ENCODE measurements at places on chromosomes 13 and 19.

- no peak for DNase-seq
Observed at GRCh38 chr13:44912278-44913016, 76.8 kb downstream of the NUFIP1 start.

GRCh38 chr13:104648291-104648690 is 1582.1 kb upstream of the SLC10A2 start:
- DNase-seq = no peak

DNA sequence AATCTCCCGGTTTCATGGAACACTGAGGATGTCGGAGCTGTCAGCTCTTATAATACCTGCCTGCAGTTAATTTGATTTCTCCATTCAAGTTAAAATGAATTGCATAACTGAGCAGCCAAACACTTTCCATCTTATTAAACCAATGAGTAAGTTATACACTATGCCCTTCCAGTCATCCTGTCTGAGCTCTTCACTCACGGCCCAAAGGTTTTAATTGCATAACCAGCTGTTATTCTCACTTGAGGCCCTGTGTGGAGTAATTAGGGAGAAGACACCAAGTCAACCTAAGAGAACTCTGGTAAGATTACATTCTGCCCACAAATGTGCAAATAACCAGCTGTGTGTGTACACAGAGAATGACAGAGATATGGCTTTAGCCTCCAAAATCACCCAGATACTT is 303.5 kb downstream of the TBC1D4 start:
- no peak for DNase-seq

DNA sequence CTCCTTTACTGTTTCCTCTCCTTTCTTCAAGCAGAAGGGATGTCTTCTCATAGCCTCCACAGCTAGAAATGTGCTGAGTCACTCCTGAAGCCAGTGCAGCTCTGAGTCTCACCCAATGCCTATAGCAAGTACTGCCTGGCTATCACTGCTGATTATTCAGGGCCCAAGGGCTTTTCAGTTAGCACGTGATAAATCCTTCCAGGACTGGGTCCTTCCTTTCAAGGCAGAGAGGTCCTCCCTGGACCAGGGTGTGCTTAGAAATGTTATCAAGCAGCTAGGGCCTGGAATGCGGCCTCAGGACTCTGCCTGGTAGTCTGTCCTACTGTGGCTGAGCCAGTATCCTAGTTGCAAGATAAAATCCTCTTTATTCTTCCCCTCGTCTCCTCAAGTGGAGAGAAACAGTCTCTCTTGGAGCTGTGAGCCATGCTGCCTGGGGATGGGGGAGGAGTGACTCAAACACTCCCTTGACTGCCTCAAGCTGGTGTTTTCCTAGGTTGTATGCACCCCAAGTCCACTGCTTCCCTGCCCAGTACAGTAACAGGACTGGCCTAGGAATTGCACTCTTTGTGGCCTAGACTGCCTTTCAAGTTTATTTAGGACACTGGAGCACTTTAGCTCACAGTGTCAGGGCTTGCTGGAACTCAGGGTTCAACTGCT is 198.7 kb upstream of the SERP2 start:
- DNase-seq = no peak

DNA sequence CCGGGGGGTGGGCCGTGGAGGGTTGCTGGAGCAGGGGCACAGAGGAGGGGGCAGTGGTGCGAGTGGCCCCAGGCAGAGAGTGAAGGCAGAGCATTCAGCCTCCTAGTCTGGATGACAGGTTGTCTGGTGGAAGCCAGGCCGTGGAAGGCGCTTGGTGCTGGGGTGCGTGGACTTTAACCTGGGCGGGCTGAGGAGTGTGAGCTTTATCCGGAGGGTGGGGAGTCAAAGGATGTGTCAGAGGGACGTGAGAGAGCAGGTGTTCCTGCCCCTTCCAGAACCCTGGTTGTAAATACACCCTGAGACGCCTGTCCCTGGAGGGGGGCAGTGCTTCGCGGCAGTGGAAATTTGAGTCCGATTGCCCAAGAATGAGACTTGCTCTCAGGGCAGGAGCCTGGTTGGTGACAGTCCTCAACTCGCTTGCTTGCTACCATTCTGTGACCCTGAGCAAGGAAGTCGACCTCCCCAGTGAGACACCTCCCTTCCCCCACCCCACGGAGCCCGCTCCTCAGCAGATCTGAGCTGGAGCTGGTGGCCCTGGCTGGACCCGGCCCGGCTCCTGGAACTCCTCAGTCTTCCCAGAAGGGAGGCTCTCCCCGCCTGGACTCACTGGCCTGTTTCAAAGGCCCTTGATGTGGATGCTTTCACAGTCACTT is 2.3 kb downstream of the SPPL2B start:
- no peak for DNase-seq

GRCh38 chr13:52450793-52451116 is 321 bp upstream of the VPS36 start:
- no peak for DNase-seq

GRCh38 chr13:46178143-46178542 is 3.8 kb downstream of the LCP1 start:
- no peak for DNase-seq

- no peak for DNase-seq
Observed at GRCh38 chr19:46732966-46733689, 12.7 kb upstream of the FKRP start.

DNA sequence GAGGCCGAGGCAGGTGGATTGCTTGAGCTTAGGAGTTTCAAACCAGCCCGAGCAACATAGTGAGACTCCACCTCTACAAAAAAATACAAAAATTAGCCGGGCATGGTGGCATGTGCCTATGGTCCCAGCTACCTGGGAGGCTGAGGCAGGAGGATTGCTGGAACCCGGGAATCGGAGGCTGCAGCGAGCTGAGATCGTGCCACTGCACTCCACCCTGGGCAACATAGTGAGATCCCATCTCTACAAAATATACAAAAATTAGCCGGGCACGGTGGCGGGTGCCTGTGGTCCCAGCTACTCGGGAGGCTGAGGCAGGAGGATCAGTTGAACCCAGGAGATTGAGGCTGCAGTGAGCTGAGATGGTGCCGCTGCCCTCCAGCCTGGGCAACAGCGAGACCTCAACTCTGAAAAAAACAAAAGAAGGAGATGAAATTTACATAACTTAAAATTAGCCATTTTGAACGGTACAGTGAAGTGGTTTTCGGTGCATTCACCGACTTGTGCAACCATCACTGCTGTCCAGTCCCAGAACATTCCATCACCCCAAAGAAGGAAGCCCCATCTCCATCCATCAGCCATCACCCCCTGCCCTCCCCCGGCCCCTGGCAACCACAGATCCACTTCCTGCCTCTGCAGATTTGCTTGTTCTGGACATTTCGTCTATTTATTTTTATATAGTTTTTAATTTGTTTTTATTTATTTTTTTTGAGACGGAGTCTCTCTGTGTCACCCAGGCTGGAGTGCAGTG is 1.6 kb upstream of the AZU1 start:
- DNase-seq = no peak

- no peak for DNase-seq
Observed at GRCh38 chr19:11152318-11153062, 3.1 kb downstream of the SPC24 start.

DNA sequence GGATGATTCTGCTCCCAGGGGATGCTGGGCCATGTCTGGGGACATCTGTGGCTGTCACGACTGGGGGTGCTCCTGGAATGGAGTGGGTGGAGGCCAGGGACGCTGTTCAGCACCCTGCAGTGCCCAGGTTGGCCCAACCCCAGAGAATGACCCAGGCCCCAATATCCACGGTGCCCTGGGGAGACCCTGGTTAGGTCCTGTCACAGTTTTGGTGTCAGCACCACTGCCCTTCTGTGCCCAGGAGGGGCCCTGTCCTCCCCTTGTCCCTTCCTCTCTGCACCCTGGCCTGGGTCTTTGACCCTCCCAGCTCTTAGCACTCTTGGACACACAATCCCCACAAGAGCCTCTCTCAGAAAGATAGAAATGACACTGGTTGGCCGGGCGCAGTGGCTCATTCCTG is 85.3 kb downstream of the GADD45B start:
- no peak for DNase-seq

GRCh38 chr13:36666477-36667229 is 7.2 kb upstream of the SERTM1 start:
- no peak for DNase-seq

DNA sequence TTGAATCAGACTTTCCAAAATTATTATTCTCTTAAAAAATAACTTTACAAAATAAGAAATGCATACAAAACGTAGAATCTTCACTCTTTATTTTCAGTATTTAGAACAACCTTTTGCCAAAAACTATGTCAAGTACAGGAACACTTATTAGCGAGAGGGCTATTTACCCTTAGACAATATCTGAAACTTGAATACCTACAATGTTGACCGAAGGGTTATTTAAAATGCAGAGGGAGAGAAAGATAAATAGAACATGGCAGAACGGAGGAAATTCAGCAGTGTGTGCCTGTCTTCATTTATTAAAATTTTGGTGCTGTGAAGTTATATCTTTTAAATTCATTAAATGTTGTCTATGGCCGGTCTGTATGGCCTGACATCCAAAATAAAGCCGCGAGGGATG is 198.8 kb downstream of the EFNB2 start:
- no peak for DNase-seq

GRCh38 chr13:67048084-67048820 is 181.9 kb downstream of the PCDH9 start:
- no peak for DNase-seq

GRCh38 chr13:36325912-36326311 is 20.3 kb downstream of the SPART start:
- no peak for DNase-seq

DNA sequence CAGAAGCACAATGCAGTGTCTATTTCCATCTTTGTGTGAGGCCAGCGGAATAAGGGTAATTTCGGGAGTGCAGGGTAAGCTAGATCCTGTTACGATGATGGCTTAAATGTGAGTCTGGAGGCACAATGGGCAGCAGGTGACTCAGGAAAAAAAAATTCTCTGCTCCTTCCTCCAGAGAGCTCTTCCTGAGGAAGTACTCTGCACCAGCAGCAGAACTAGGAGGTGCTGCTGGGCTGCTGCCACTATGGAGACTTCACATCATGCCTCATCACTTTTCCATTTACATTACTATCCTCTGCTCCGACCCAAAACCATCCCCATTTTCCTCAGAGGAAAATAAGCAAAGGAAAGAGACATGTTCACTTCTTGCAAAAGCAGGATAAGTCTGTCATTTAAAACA is 282.0 kb downstream of the DNAJC15 start:
- DNase-seq = no peak

GRCh38 chr13:23918208-23918607 is 20.9 kb upstream of the C1QTNF9B start:
- DNase-seq = no peak

DNA sequence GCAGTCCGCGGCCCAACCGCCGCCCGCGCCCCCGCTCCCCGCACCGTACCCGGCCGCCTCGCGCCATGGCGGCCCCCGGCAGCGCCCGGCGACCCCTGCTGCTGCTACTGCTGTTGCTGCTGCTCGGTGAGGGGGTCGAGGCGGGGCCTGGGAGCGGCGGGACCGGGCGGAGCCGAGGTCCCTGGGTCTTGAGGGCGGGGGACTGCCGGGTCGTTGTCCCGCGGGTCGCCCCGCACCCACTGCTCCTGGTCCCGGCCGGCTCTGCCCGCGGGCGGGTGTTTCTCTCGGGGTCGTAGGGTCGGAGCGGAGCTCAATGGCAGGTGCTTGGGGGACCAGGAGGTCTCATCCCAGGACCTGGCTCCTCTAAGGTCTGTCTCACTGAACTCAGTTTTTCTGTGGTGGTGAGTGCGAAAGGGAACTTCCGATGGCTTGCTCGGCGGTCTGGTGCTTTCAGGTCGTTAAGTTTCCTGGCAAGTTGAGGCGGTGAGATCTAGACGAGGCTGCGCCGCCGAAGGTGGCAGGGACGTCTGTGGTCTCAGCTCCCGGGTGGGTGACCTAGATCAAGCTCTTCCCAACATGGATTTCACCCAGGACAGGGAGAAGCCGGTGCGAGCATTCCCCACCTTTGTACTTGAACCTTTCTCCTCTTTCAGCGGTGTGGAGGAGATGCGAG is 467 bp downstream of the LAMP1 start:
- DNase-seq = peak; percentile 25

DNA sequence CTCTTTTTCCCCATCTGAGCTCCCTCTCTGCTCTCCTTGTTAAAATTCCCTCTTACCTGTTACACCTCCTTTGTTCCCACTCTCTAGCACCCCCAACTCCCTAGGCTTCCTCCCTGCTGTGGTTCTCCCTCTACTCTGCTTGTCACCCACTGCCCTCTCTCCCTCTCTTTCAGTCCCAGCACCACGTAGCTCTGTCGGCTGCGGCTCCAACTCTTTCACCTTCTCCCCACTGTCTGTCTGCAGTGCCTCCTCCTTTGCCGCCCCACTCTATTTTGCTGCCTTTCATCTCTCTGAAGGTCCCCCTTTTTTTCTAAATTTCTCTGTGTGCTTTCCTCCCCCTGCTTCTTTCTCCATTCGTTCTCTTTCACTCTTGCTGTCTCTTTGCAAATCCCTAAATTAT is 1.1 kb downstream of the ZNF836 start:
- no peak for DNase-seq

DNA sequence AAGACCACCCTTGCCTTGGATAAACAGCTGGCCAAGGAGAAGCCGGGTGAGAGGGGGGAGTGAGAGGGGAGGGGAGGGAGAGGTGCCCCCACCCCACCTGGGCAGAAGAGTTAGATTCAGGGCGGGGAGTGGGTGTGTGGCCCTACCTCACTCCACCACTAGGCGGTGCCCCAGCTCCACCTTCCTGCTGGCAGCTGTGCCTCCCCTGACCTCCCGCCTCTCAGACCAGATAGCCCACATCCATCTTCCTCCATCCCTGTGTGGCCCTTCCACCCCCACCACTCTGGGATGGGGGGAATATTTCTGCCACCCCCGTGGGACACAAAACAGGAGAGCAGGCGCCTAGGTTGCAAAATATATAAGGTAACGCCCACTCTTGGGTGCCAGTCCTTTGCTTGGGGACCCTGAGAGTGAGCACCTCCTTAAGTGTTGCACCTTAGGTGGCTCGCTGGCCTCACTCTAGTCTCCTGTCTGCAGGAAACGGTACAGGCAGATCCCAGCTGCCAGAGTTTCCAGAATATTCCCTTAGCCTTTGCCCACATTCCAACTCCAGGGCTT is 13.8 kb upstream of the EHD2 start:
- no peak for DNase-seq

Measured in stimulated activated CD4-positive, alpha-beta T cell treated with anti-CD3 and anti-CD28 coated beads, Interleukin-15, amount 100 ng/mL, for 1 hour (primary cell).